ENCODE measurements at places on chromosomes 5 and 9.

GRCh38 chr5:179112469-179113142, 52.4 kb downstream of the ZNF354C start:
- no peak for DNase-seq

- no peak for DNase-seq
These were observed 82.2 kb upstream of the TLX3 start for GRCh38 chr5:171226864-171227263.

DNA sequence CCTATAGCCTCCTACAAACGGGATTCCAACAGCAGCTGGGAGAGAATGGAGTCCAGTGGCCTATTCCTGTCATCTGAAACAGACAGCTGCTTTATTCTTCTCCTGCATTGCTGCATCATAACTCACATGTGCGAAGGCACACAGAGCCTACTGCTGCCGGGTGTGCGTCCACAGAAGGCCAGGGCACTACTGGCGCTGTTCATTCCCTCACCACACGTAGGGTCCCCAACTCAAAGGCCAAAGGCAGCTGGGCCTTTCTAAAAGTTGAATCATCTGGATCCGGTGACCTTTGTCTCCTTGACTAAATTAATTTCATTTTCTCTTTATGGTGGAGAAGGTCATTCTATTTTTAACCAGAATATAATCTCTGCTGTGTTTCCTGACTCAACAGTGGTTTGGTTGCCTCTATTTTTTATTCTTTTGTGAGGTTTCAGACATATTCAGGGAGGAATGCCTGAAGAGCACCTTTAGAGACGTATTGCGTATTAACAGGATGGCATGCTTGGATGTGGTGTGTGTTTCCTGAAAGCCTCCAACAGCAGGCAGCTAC, 10.8 kb upstream of the SPATA24 start:
- no peak for DNase-seq

DNA sequence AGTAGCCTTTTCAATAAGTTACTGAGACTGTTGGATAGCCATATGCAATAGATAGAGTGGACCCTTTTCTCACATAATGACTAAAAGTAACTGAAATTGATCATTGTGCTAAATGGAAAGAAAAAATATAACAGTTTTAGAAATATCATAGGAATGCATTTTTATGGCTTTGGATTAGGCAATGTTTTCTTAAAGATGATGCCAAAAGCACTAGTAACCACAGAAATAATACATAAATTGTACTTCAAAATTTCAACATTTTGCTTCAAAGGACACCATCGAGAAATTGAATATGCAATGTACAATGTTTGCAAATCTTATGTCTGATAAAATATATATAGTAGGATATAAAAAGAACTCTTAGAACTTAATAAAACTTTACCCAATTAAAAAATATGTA, 1267.5 kb upstream of the CDH9 start:
- DNase-seq: no peak

DNA sequence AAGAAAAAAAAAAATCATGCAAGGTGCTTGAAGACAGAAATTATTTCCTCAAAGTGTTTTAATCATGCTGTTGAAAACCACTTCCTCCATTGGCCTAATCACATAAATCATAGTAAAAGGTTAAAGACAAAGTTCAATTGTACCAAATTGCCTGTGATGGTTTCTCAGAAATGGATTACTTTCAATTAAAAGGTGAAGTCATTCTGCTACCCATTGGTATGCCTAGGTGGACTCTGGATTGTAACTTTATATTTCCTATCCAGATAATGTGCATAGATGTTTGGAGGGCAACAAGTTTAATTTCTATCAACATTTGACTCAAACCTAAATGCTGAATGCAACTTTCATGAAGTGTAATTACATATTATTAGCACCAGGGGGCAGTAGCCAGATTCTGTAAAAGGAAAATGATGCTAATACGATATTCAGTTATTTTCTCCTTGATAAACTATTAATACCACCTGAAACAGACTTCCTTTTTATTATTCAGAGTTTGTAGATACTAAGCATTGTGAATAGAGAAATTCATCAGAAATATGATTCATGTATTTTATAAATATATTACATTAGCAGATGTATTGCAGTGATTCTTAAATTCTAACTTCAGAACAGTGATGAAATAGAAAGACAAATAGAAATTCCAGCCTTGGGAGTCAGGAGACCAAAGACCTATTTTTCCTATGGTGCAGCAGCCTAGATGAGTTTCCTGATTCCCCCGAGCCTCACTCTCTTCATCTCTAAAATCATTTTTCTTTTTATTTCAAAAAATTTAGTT, 148.2 kb downstream of the CAAP1 start:
- DNase-seq: peak; percentile 49

DNA sequence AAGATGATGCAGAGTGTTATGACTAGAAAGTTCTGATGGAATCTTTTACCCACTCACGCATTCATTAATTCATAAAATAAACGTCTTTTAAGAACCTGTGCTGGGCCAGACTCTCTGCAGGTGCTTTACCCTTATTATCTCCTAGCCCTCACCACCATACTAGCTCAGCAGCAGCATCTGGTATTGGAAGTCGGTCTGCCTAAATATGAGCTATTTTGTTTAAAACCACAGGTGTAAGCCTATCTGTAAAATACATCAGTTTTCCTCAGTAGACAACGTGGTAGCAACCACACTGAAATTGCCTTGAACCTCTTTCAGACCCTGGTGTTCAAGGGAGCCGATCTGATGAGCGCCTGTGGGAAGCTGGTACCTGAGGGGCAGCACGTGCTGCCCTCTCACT, 69.4 kb downstream of the PPIC start:
- DNase-seq: no peak

GRCh38 chr9:114206221-114206789, 51.0 kb downstream of the COL27A1 start:
- DNase-seq: no peak

DNA sequence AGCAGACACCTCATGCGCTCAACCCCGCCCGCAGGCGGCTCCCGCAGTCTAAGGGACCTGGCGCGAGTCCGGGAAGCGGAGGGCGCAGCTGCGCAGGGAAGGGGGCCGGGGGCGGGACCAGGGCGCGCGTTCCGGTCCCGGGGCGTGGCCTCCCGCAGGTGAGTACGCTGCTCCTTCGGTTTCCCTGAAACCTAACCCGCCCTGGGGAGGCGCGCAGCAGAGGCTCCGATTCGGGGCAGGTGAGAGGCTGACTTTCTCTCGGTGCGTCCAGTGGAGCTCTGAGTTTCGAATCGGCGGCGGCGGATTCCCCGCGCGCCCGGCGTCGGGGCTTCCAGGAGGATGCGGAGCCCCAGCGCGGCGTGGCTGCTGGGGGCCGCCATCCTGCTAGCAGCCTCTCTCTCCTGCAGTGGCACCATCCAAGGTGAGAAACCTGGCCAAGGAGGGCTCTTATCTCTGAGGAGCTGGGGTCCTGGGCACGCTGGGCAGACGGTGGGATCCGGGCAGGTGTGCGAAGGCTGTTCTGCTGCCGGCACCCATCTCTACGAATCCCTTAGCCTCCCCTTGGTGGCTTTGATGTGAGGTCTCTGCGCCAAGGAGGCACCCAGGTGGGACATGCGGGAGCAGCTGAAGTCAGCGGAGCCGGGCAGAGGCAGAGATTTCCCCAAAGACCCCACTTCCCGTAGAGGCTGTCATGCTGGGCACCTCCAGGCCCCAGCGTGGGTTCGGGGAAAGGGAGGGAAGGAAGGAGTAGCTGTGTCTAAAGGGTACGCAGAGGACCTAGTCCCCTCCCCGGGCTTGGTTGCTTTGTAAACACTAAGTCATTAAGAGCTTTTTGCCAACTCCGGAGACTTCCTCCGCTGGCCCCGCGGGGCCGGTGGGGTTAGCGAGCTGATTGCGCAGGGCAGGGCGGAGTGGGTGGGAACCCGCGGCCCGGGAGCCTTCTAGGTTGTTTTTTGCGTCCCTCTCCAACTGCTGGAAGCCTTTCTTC, at the start of gene F2RL1:
Gene F2RL1 (plus strand): TSS at position 187 of the 988 bp plus-strand sequence. CDS start 153 bp downstream, at position 340.
- DNase-seq: peak; percentile 99

- no peak for DNase-seq
These were observed 140.9 kb downstream of the HSPA4 start for GRCh38 chr5:133192716-133193115.

- no peak for DNase-seq
These were observed 941.4 kb upstream of the CTNND2 start for GRCh38 chr5:12845549-12846159.

DNA sequence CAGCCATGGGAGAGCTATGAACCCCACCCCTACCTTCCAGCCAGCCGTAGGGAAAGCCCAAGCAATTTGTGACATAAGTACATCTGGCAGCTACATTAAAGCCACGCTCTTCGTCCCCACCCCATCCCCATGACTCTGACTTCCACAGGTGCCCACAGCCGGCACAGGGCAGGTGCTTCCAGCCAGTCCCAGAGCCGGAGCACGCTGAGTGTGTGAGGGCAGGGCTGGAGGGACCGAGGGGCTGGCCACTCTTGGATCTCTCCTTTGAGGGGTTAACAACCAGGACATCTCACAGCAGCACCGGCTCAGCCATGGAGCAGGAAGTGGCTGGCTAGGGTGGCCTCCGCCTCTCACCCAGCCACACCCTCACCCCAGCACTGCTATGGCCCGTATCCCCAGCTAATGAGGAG, 2.4 kb upstream of the FAM78A start:
- no peak for DNase-seq

DNA sequence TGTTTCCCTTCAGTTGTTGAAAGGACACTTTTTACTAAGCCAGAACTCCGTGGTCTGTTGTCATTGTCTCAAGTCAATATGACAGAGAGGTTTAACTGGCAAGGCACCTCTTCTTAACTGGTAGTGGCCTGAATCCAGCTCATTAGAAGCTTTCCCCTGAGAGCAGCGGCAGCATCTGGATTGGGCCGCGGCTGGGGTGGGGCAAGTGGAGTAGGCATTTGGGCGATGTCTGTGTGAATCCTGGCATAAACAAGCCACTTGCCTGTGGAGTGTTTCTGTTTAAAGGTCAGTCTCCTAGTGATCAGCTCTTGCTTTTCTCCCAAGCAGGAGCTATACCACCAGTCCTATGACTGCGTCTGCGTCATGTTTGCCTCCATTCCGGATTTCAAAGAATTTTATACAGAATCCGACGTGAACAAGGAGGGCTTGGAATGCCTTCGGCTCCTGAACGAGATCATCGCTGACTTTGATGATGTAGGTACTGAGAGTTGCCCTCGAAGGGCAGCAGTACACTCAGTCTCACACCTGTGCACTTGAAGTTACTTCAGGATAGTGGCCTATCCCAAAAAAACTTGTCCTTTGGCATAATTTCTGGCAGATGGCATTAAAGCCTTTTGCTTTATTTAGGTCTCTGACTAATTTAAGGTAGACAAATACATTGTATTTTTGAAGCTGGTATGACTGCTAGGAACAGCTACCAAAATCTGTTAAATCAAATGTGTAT, 48.9 kb downstream of the CFAP90 start:
- DNase-seq: no peak

GRCh38 chr9:98552331-98552730, 156.4 kb downstream of the GABBR2 start:
- no peak for DNase-seq

- peak; percentile 36 for DNase-seq
These were observed 1.8 kb upstream of the HMCN2 start for GRCh38 chr9:130263601-130264413.

DNA sequence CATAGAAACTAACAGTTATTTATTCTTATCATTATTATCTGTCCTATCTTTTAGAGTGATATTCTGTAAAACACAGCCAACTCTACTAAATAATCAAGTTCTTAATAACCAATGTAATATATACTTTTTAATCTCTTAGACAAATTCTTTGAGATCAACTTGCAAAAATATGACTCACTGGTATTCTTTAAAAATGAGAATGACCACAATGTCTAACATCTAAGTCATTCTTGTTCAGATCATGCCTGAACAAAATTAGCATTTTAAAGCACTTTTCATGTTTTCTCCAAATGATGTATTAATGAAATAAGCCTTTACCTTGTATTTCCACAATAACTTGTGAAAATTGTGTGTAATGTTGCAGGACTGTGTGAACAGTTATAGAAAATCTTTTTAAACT, 356.9 kb upstream of the RGMB start:
- peak; percentile 58 for DNase-seq

- DNase-seq: no peak
These were observed 73.8 kb downstream of the C9orf50 start for GRCh38 chr9:129547063-129547462.

- DNase-seq: peak; percentile 47
These were observed 89.9 kb downstream of the PIP5K1B start for GRCh38 chr9:68794898-68795297.

DNA sequence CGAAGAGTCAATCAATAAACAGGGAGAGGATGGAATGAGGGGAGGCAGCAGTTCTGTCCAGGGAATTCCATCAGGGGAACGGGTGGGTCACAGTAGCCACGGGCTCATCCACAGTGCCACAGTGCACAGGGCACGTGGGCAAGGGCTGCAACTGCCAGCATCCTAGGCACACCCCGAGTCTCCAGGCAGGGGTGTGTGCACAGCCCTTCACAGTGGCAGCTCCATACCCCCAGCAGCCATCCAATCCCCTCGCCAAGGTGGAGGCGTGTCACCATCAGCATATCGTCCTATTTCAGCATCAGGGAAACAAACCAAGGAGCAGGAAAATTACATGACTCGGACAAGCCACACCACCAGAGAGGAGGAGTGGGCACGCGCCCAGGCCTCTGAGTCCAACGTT, 133.6 kb downstream of the ADAMTS2 start:
- DNase-seq: no peak

DNA sequence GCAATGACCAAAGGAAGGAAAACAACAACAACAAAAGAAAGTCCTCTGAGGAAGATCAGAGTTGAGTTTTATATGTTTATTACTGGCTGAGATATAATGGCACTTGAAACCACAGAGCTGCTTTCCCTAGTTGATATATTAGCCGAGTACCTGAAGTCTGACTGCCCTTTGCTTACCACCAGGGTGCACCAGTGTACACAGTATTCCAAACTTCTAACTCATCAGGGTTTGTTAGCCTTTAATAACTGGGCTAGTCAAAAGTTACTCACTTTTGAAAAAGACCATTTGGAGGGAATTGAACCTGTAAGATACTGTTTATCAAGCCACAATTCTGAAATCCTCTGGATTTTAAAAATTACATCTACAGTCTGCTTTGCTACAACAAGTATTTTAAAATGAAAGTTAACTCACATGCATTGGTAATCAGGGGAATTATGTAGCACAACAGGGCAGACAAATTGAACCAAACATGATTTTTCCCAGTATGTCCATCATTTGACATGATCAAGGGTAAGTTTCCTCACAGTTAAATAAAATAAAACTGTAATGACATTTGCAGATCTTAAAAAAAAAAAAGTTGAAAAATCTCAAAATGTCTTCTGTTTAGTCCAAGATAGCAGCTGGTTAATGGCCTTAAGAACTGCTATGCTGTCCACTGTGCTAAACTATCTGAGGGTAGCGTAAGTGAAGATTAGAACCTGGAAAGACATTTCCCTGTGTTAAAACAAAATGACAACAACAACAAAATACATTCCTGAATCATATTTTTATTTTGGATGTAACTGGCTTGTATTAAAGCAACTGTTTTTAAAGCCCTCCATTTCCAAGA, 57.3 kb upstream of the C6 start:
- peak; percentile 71 for DNase-seq

GRCh38 chr5:121462441-121462840, 389.2 kb upstream of the FTMT start:
- DNase-seq: no peak
